ENCODE measurements at places on chromosomes 4 and X. TPM values are rescaled to one million over a fixed set of nuclear protein-coding genes. Genes with fewer than 3 reads are reported as not detected.

GRCh38 chr4:189121336-189121735, 819.3 kb upstream of the FRG1 start:
- DNase-seq, result no peak
- H3K27me3 ChIP-seq, result no peaks in the 10 kb centered on the region
- H3K4me3 ChIP-seq, result no peak overlapping the region
- no peak overlapping the region for H3K27ac ChIP-seq
- peaks cover 1% of the 10 kb centered on the region for H3K4me1 ChIP-seq

- no peak overlapping the region for H3K4me3 ChIP-seq
- H3K36me3 ChIP-seq, result no peaks in the 10 kb centered on the region
- H3K4me1 ChIP-seq, result no peaks in the 10 kb centered on the region
- no peak for DNase-seq
- H3K27ac ChIP-seq, result no peak overlapping the region
Measured at GRCh38 chrX:38877366-38877765, 76.1 kb downstream of the MID1IP1 start.

GRCh38 chr4:76306882-76307659, 538 bp downstream of the STBD1 start:
- peaks cover 6% of the 10 kb centered on the region for H3K4me1 ChIP-seq
- no peaks in the 10 kb centered on the region for H3K27me3 ChIP-seq
- DNase-seq, result peak; percentile 44
- H3K4me3 ChIP-seq, result peak overlapping the region; percentile 82

DNA sequence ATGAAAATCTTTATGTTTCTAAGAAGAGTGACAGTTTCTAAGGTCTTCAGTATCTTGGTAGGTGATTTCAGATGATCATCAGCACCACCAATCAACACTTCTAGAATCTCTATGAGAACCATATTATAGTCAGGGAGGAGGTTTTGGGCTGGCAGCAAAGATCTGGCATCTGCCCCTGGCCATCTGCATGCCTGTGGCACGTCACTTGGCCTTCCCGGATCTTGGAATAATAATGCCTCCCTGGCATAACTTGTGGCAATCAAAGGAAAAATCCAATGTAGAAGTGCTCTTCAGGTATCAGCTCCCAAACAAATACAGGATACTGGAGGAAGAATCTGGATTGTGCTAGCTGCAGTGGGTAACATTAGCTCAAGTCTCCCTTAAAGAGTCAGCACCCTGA, 57.3 kb downstream of the RASL11B start:
- H3K4me3 ChIP-seq, result no peak overlapping the region
- H3K27ac ChIP-seq, result no peak overlapping the region
- no peaks in the 10 kb centered on the region for H3K36me3 ChIP-seq
- no peaks in the 10 kb centered on the region for H3K27me3 ChIP-seq
- no peak for DNase-seq
- H3K4me1 ChIP-seq, result peaks cover 6% of the 10 kb centered on the region

GRCh38 chr4:147863111-147863747, 131.3 kb downstream of the ARHGAP10 start:
- H3K4me3 ChIP-seq, result no peak overlapping the region
- peaks cover 14% of the 10 kb centered on the region for H3K4me1 ChIP-seq
- no peak for DNase-seq
- H3K27ac ChIP-seq, result no peak overlapping the region

DNA sequence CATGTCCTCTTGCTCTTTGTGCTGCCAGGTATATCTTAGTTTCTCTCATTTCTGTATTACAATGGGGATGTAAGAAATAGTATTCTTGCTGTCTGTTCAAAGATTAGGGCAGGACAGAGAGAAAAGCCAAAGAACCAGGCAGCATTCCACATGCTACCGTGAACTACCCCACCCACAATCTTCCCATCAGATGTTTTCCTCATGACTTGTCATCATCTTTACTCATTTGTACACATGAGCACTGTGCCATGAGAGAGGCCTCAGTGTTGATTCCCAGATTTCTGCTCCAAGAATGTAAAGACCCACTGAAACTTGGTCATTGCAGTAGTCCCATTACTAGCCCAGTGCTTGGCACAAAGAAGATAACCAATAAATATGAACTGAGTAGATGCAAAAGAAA, 354.6 kb upstream of the RASGEF1B start:
- H3K27ac ChIP-seq, result no peak overlapping the region
- H3K27me3 ChIP-seq, result no peaks in the 10 kb centered on the region
- no peak for DNase-seq
- no peaks in the 10 kb centered on the region for H3K4me1 ChIP-seq

HPSE gene
- 0.28 TPM for total RNA-seq

RAB39B gene
- 0.56 TPM for total RNA-seq

SHISA3 gene
- total RNA-seq, result under 0.01 TPM

TEX13C gene
- not detected for total RNA-seq

PHKA2 gene
- 9.4 TPM for total RNA-seq
